ENCODE measurements at places on chromosomes 1 and 21.

GRCh38 chr1:223556414-223557129, 108.9 kb downstream of the CAPN8 start:
- peak; percentile 46 for DNase-seq

- DNase-seq, result no peak
Measured at GRCh38 chr1:215290018-215290417, 207.5 kb downstream of the KCNK2 start.

DNA sequence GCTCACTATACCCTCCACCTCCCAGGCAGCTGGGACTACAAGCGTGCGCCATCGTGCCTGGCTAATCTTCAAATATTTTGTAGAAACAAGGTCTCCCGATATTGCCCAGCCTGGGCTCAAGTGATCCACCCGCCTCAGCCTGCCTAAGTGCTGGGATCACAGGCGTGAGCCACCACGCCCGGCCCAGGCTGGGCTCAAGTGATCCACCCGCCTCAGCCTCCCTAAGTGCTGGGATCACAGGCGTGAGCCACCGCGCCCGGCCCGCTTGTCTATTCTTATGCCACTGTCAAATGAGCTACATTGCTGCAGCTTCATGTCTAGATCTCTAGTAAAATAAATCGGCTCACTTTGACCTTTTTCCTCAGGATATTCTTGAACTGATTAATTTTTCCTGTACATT, 107.7 kb upstream of the COL6A1 start:
- no peak for DNase-seq

DNA sequence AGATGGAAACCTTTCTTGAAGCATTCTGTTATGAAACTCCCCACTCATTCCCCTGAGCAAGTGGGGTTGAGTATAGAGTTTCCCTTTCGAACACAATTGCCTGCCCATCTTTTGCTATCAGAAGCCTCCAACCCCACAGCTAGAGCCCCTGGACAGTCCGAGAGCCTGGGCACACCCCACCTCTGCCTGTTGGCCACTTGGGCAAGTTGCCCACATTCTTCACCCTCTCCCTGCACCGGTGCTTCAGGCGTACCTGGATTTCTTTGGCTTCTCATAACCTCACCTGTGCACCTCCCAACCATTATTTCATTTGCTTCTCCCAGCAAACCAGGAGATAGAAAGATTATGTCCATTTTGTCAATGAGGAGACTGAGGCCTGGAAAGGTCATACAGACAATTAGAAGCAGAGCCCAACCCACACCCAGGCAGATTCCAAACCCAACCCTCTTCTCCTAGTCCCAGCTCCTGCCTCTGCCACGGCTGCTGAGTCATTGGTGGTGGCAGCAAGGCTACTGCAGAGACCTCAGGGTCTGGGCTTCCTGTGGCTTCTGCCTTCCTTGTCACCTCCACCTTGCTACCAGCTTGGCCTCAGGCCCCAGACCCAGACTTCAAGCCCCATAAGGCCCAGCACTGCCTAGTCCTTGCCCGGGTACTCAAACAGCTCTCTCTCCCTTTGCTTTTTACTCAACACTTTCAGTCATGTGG, 118.7 kb upstream of the ZBTB40 start:
- DNase-seq, result no peak

DNA sequence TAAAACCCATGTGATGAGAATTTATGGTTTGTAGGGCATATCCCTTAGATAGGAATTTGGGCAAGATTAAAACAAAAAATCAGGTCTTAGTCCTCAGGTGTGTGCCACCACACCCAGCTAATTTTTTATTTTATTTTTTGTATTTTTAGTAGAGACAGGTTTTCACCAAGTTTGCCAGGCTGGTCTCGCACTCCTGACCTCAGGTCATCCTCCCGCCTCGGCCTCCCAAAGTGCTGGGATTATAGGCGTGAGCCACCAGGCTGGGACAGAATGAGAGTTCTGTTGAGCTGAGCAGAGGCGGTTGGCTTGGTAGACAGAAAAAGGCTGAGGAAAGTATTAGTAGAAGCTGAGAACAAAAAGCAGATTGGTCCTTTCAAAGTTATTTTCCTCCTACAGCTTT, 43.8 kb upstream of the EDARADD start:
- DNase-seq, result no peak

DNA sequence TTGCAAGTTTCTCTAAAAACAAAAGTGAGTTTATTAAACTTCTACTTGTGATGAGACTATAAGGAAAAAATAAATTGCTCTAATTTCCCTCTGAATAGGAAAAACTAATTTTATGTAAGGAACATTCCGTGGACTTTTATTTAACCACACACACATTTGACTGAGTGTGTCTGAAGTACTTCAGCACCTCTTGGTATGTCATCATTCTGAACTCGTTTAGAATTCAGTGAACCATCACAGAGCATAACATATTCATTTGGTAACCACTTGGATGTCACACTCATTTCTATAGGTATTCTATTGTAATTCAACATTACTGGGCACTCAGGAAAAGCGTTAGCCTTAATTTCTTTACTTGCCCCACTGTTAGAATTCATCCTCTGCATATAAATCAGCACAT, 79.1 kb downstream of the RGS21 start:
- DNase-seq, result no peak

DNA sequence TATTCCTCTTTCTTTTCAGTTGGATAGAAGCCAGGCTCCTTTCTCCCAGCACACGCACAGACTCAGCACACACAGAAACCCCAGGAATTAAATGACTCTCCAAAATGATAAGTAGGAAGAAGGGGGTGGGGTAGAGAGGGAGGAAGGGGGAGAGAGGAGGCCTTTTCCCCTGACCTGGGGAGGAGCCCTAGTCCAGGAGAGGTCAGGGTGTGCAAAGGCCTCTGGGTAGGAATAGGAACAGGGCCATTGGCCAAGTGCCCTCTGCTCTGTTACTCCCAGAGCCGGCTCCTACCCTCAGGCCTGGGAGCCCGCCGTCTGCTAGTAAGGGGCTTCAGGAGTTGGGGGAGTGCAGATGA, 35.6 kb upstream of the PUM1 start:
- DNase-seq, result no peak

DNA sequence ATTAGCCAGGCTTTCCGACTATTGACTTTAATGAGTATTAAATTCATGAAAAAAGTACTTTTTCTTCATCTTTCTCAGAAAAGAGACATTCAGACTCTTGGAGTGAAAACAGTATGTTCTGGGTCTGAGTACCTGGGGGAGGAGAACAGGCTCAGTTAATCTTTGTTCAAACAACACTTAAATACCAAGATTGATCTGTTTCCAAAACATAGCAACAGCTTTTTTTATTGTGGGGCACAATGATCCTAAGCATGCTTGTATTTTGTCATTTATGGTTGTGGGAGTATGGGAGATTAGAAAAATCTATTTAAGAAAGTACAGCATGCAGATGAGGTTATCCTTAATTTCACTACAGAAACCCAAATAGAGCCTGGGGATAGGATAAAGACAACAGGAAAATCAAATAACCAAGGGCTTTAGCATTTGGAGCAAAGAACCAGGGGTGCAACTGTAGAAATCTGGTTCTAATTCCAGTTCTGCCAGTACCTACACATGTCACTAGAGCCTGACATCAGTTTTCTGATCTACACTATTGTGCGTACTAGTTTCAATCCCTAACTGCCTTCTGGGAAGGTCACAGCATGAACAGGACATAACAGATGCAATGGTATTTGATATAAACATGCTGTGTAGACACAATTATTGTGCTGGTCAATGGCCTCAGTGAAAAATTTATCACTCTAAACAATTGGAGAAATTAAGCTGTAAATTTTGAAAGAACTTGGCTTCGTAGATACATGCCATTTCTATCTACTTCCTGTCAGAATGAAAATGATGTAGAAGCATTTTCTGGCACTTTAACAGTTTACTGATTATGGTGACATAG, 91.2 kb downstream of the KCNK1 start:
- no peak for DNase-seq

DNA sequence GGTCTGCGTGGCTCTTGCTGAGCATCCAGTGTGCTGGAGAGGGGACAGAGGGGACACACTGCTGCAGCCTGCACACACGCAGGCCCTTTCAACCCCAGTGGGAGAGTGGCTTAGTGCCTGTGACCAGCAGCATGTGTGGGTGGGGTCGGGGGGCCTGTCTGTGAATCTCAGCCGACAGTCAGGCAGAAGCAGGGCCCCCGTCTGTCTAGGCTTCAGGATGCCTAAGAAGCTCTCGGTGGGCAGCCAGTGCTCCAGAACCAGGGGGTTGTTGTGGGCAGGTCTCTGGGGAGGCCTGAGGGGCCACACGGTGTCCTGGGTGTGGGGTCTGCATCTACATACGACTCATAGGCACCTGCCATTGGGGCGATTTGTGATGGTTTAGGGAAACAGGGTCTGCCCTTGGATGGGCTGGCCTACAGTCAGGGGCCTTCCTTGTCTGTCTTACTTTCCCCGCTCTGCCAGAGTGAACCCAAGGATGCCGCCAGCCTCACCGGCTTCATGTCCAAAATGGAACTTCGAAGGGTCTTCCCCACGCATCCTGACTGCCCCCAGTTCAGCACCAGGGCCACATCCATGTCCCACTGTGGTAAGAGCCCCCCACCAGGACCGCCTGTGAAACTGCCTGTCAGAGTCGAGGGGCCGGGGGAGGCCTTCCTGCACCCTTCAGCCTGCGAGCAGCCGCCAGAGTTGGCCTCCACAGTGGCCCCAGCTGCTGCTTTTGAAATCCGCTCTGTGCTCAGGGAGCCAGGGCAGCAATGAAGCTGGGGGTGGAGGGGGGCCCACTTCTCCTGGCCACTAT, 1.6 kb downstream of the CCDC27 start:
- no peak for DNase-seq

- DNase-seq, result no peak
Measured at GRCh38 chr1:64828829-64829228, 84.0 kb downstream of the RAVER2 start.

GRCh38 chr1:33361532-33362235, 40.8 kb upstream of the A3GALT2 start:
- peak; percentile 18 for DNase-seq

DNA sequence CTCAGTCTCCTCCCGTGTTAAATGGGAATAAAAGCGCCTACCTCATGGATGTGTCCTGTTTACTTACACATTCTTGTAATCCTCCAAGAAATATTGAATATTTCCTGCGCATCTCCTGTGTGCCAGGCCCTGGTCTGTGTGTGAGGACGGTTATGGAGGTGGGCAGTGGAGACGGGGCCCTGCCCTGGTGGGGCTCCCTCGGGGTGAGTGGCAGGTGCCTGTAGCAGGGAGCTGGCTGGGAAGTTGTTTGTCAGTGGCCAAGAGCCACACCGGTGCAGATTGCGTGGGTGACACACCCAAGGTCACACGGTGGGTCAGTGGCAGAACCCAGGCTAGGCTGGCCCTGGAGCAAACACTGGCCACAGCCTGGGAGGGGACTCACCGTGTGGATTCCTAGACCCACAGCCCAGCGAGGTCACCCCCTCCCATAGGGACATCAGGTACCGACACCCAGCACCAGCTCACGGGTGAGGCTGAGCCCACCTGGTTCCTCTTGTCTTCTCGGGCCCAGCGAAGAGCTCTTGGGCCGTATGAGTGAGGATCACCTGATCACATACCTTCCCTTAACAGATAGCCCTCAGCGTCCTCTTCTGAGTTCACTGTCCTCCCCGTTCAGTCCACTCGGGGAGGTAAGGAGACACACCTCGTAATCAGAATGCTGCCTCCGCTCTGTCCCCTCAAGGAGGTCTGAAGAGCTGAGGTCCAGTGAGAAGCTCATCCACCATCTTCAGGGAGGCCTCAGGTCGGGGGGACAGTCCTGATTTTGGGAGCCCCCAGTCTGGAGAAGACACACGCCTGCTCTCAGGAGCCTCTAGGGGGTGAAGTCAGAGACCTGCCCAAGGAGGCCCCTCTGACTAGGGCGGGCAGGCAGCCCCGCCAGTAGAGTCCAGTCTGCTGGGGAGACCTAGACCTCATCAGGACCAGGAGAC, 349.6 kb downstream of the MATN1 start:
- DNase-seq, result no peak

DNA sequence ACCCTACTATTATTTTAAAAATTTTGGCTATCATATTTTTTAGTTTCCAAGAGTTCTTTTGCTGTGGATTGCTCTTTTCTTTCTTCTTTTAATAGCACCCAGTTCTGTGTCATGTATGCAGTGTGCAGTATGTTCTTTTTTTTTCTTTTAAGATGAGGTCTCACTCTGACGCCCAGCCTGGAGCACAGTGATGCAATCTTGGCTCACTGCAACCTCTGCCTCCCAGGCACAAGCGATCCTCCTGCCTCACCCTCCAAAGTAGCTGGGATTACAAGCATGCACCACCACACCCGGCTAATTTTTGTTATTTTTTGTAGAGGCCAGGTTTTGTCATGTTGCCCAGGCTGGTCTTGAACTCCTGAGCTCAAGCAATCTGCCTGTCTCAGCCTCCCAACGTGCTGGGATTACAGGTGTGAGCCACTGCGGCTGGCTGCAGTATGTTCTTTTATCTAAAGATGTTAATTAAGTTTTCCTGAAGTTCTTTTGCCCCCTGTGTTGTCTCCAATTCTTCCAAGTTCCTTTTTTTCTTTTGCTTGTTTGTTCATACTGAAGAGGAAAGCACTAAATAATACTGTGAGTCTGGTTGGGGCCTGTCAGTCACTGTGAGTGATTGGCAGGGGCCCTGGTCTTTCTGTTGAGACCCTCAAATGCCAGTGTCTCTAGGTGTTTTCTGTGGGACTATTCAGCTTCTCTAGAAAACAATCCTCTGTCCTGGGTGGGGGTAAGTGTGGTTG, 17.5 kb upstream of the TTC22 start:
- no peak for DNase-seq

DNA sequence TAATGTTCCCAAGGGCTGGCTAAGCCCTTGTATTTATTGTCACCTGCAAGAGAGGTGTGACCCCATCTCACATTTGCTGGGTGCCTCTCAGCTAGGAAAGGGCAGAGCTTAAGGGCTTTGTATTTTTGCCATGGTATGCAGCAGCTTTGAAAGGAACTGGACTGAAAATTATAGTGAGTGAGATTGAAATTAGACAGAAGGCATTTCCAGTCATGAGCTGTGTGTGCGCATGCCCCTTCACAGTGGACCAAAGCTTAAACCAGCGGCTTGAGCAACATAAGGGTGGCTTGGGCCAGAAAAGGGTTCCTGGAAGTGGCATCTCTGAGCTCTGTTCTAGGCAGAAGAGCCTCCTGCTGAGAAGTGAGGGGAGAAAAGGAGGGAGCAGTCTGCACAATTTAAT, 19.8 kb downstream of the MYOG start:
- no peak for DNase-seq

- no peak for DNase-seq
Measured at GRCh38 chr21:46386734-46387088, 62.8 kb downstream of the PCNT start.

DNA sequence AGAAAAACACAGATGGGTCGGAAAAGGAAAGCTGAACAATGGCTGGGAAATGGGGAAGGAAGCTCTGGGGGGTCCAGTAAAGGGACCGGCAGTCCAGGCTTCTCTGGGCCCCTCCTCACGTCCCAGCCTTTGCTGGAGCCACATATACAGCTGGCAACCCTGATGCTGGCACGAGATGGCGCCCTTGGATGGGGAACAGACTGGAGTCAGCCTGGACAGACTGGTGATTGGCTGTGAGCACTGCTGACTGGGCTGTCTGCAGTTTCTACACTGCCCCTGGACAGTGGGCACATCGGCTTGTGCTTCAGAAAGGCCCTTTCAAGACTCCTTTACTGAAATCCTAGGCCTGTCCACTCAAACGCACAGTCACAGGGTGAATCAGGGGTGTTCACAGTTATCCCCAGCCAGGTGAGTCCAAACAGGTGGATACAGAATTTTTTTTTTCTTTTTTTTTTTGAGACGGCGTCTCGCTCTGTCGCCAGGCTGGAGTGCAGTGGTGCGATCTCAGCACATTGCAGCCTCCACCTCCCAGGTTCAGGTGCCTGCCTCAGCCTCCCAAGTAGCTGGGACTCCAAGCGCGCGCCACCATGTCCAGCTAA, 31.1 kb upstream of the ZBTB40 start:
- DNase-seq, result peak; percentile 80

GRCh38 chr1:171852272-171852671, 11.0 kb downstream of the DNM3 start:
- no peak for DNase-seq
